GM23248 (cell line): ENCODE measurements at places on chromosomes 4 and X. TPM values are rescaled to one million over a fixed set of nuclear protein-coding genes. Genes with fewer than 3 reads are reported as not detected.

GRCh38 chr4:53914313-53915016 lies 149.9 kb downstream of the CHIC2 start:
- H3K4me3 ChIP-seq: no peak overlapping the region
- H3K4me1 ChIP-seq: peaks cover 48% of the 10 kb centered on the region
- peak overlapping the region; percentile 89 for H3K27ac ChIP-seq
- DNase-seq: peak; percentile 98
- H3K36me3 ChIP-seq: no peaks in the 10 kb centered on the region

DNA sequence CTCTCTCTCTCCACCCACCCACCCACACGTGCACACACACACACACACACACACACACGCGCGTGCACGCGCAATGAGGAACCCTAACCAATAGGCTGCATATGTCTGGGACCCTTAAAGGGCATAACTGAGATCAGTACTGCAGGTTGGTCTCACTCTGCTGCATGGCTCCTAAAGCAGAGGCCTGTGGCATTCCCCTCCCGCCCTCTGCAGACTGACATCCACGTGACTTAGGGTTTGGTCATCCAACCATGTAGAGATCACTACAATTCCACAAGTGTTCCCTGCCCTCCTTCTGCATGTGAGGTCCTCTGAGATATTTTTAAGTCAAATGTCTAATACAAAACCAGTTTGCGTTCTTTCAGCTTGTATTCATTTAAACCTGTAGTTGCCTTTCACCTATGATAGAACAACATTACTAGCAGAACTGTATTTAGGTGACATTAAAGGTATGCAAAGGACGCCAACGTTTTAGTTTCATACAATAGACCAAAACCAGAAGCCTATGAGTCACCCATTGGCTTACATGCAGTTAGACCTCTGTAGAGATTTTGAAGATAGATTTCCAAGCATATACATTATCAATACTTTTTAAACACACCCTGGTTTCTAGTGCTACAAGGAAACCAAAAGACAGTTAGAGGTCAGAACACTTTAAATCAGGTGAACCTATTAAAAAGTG lies 10.1 kb downstream of the XAGE5 start:
- H3K4me1 ChIP-seq: no peaks in the 10 kb centered on the region
- H3K27me3 ChIP-seq: no peaks in the 10 kb centered on the region
- H3K36me3 ChIP-seq: no peaks in the 10 kb centered on the region
- no peak overlapping the region for H3K27ac ChIP-seq

SSX3 gene
- not detected in 2 replicates for total RNA-seq

DNA sequence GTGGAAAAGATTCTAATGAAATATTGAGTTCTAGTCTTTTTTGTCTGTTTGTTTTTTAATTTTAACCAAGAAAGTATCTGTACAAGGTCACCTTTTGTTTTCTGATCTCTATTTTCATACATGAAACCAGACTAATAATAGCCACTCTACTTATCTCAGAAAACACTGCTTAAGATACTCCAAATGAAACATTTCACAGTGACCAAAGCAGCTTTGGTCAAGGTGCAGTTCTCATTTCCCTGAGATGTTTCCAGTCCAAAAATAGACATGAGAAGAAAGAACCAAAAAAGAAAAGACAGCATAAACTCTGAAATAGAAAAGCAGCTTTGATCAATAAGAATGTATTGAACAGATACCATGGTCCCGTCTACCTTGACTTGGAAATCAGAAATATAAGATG lies 782.8 kb downstream of the RAB28 start:
- DNase-seq: no peak
- H3K27ac ChIP-seq: no peak overlapping the region
- H3K4me3 ChIP-seq: no peak overlapping the region
- H3K4me1 ChIP-seq: no peaks in the 10 kb centered on the region

DNA sequence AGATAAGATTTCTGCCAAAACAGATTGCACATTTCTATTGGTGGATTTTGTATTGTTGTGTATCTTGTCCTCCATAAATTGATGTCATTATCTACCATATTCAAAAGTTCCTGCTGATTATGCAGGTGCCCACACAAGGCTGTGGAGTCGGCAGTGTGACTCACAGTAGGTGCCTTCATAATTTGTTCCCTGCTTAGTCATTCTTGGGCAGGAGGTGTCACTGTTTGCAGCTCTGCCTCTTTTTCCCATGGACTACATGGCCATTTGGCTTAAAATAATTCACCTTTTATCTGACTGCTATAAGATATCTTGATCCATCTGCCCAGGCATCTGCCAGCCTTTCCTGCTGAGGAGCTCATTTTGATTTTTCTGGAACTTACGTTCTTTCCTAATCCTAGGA lies 33.6 kb upstream of the ENPEP start:
- H3K4me1 ChIP-seq: no peaks in the 10 kb centered on the region
- H3K27me3 ChIP-seq: peaks cover 12% of the 10 kb centered on the region
- no peak overlapping the region for H3K27ac ChIP-seq
- DNase-seq: peak; percentile 8

DNA sequence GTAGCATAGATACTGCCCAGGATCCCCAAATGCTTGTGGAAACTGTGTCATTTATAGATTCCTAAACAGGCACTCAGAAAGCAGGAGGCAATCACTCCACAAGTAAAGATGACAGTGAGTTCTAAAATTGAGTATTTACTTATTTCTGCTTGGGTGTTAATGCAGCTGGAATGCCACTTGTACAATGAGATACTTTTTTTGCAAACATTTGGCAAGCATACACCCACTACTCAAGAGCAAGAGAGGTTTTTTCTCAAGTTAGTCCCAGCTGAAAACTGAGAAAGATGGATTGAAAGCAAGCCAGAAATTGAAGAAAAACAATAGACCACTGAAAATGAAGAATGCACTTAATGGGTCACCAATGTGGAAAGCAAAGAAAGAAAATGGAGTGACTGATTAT lies 22.5 kb downstream of the GABRA3 start:
- no peak for DNase-seq
- H3K27me3 ChIP-seq: no peaks in the 10 kb centered on the region
- H3K4me3 ChIP-seq: no peak overlapping the region
- no peak overlapping the region for H3K27ac ChIP-seq
- no peaks in the 10 kb centered on the region for H3K4me1 ChIP-seq

KLF3 gene
- 12.8 and 14.7 TPM in 2 replicates for total RNA-seq

- no peak for DNase-seq
- H3K27ac ChIP-seq: no peak overlapping the region
- no peak overlapping the region for H3K4me3 ChIP-seq
Measured at GRCh38 chrX:130262231-130262630, 6.5 kb downstream of the ZNF280C start.

DNA sequence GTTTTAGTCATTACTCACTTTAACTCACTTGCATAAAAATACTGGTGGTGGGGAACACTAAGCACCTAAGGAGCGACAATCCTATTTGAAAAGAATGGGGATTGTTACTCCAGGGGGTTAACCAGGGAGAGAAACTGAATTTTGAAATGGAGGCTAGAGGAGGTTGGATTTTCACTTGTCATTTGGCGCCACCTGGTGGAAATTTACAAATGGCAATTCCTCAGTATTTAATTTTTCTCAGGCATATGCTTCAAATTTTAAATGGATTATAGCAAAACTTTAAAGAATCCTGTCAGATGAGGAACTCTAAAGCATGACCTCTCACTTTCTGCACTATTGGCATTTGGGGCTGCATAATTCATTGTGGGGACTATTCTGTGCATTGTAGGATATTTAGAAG lies 2.7 kb upstream of the GEMIN8 start:
- peak; percentile 55 for DNase-seq
- H3K27me3 ChIP-seq: no peaks in the 10 kb centered on the region
- H3K36me3 ChIP-seq: no peaks in the 10 kb centered on the region
- H3K4me3 ChIP-seq: no peak overlapping the region
- no peak overlapping the region for H3K27ac ChIP-seq

PCDH11X gene
- not detected in 2 replicates for total RNA-seq

DNA sequence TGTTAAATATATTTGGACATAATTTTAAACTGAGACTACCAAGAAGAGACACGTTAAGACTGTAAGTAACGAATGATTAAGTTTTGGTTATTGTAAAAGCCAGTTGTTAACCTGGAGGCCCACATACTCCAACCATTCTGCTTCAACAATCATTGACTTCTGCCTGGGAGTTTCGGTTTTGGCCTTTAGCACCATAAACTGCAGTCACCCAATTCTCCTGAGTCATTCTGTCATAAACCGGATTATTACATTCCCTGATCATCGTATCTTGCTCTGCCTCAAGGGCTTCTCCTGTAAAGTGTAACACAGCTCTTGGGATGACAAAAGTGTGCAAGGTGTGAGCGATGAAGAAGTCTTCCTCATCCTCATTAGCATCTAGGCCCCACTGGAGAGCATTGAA lies 46.9 kb upstream of the PABPC1L2A start:
- no peak for DNase-seq
- H3K4me1 ChIP-seq: no peaks in the 10 kb centered on the region
- no peak overlapping the region for H3K27ac ChIP-seq
- no peaks in the 10 kb centered on the region for H3K27me3 ChIP-seq
- H3K4me3 ChIP-seq: no peak overlapping the region

GRCh38 chr4:146146918-146147317 lies 28.6 kb upstream of the LSM6 start:
- no peak for DNase-seq
- H3K27me3 ChIP-seq: 0 out of 2 replicates have a peak, but pooled peaks cover 4% of the 10 kb centered on the region
- no peaks in the 10 kb centered on the region for H3K4me1 ChIP-seq
- no peaks in the 10 kb centered on the region for H3K36me3 ChIP-seq
